Activated naive CD8-positive, alpha-beta T cell treated with anti-CD3 and anti-CD28 coated beads, Interleukin-2, amount 50 U/mL, for 16 hours (primary cell): ENCODE measurements at places on chromosomes 12 and 14.

DNA sequence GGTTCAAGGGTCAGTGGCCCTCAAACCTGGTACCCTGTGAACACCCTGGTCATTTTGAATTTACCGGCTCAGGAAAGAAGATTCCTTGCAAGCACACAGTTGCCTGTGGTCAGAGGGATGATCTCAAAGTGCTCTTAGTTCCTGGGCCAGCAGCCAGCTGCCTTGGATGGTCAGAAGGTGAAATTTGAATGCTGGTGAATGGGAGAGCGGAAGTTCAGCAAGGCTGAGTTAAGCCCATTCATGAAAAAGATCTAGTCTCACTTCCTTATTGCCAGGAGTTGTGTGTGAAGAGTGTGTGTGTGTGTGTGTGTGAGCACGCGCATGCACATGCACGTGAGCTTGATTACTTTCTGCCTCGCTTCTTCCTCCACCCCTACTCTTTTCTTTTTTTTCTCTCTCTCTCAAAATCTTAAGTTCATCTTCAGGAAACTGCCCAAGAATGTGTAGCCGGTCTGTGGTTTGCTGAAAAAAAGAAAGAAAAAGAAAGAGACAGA, 155.5 kb upstream of the CCND2 start:
- DNase-seq = no peak

DNA sequence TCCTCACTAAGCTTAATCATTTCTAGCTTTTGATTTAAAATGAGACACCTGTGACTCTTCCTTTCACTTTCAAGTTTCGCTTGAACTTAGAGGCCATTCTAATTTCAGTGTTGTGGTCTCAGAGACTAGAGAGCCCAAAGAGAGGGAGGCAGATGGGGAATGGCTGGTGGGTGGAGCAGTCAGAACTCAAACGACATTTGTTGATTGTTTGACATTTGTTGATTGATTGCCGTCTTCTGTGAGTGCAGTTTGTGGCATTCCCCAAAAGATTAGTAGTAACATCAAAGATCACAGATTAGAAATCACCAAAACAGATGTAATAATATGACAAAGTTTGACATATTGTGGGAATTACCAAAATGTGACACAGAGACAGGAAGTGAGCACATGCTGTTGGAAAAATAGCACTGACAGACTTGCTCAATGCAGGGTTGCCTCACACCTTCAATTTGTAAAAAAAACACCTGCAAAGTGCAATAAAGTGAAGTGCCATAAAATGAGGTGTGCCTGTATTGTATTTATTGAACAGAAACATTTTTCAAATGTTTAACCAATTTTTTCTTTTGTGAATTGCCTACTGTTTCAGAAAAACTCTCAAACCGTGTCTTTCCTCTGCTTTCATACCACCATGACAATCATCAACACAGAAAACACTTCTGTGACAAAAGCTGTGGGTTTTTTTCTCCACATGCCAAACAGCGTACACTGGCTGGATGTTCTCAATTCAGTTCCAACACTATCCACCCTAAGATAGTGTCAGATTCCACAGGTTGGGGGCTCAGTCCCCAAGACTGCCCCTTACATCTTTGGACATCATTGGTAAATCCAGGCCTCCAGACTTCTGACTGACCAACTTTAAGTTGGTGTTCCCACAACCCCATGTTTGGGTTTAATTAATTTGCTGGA, 376.3 kb upstream of the RGS6 start:
- DNase-seq = peak; percentile 51

DNA sequence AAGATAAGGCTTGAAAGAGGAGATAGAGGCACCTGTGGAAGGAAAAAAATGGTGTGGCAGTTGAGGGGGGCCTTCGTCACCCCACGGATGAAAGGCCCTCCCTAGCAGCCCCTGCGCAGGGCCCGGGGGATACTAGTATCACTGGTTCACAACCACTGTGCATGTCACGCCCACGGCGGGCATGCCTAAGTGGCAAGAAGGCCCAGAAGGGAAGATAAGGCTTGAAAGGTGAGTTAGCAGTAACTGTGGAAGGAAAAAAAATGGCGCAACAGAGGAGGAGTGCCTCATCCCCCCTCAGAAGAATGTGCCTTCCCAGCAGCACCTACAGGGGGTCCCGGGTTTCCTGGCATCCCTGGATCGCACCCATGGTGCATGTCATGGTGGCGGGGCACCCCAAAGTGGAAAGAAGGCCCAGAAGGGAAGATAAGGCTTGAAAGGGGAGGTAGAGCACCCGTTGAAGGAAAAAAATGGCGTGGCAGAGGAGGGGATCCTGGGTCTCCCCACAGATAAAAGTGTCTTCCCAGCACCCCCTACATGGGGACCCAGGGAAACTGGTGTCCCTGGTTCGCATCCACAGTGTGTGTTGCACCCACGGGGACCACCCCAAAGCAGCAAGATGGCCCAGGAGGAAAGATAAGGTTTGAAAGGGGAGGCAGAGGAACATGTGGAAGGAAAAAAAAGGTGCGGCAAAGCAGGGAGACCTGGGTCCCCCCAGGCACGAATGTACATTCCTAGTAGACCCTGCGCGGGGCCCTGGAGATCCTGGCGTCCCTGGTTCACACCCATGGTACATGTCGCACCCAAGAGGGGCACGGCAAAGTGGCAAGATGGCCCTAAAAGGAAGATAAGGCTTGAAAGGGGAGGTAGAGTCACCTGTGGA, 279.2 kb downstream of the ALG10 start:
- no peak for DNase-seq

GRCh38 chr14:90191154-90191553, 65.2 kb upstream of the PSMC1 start:
- no peak for DNase-seq

- no peak for DNase-seq
These were observed 27.8 kb downstream of the TBX3 start for GRCh38 chr12:114655934-114656749.

DNA sequence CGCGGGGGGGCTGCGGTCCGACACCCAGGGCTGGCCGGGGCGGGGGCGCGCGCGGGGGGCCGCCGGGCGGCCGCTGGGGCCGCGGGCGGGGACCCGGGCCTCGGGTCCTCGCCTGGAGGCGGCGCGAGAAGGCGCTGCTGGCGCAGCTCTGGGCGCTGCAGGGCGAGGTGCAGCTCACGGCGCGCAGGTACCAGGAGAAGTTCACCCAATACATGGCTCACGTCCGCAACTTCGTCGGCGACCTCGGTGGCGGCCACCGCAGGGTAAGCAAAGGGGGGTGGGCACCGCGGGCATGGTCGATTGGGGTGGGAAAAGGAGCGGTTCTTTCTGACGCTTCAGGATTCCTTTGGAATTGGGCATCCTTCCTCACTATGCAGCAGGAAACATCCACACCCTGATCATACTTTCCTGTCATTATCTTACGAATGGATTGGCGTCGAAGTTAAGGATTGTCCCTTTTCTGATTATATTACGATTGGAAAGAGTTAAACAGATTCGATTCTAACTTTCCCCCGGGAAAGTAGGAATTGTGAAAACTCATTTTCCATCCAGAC, 798 bp downstream of the PDZRN4 start:
- no peak for DNase-seq

GRCh38 chr14:93086441-93087055, 29.2 kb downstream of the ITPK1 start:
- DNase-seq = no peak
